ENCODE measurements at places on chromosomes 2 and 18.
A peak's percentile ranks its signal among the peaks of the same experiment; 100 is the strongest.

- DNase-seq: no peak
These were observed 63.1 kb upstream of the HPCAL1 start for GRCh38 chr2:10239561-10239967.

- no peak for DNase-seq
These were observed 1.1 kb downstream of the BIN1 start for GRCh38 chr2:127105656-127106456.

DNA sequence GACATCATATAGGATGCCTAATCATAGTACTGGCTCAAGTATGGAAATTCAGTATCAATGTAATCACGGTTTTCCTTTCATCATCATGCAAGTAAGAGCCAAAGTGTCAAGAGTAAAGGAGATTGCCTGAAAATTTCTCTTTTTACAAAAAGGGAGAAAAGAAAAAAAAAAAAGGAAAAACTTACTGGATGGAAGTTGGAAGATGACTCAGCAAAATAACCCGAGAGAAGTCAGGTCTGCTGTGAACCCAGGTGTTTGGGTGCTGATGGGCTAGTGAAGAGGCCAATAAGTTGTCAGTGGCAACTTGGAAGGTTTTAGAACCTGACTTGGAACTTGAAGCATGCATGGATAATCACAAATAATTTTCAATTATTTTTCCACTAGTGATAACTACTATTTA, 441.9 kb upstream of the SLC14A2 start:
- DNase-seq: no peak

- no peak for DNase-seq
These were observed 39.1 kb downstream of the FBXO11 start for GRCh38 chr2:47867205-47867604.

DNA sequence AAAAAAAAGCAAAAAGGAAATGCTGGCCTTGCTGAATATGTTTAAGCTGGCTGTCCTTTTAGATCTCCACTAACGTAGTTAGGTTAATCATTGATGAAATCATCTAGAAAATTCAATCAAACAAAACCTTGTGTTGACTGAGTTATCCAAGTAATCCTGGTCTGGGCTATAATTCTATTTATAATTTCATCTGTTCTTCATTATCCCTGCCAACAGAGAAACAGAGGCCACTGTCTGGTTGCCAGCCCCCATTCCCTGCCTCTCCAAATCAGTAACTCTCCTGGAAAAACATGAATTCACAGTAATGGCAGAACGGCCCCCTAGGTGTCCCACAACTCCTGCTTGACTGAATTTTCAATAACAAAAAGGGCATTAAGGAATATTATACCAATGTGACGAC, 24.6 kb downstream of the DOCK10 start:
- no peak for DNase-seq

GRCh38 chr2:95374921-95375471, 27.5 kb upstream of the FAHD2A start:
- DNase-seq: no peak

- DNase-seq: no peak
These were observed 130.8 kb downstream of the SLC8A1 start for GRCh38 chr2:40321016-40321623.

DNA sequence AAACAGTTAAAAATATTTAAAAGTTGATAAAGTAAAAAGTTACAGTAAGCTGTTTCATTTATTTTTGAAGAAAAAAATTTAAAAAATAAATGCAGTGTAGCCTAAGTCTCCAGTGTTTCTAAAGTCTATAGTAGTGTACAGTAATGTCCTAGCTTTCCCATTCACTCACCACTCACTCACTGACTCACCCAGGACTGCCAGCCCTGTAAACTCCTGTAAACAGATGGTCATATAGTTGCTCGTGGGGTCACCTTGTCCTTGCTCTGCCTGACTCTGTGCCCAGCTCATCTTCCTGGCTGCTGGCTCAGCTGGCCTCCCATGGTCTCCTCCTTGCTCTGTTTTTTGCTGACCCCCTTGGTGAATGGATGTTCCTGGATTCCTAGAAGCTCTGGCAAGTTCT, 180.3 kb downstream of the VAPA start:
- DNase-seq: no peak

DNA sequence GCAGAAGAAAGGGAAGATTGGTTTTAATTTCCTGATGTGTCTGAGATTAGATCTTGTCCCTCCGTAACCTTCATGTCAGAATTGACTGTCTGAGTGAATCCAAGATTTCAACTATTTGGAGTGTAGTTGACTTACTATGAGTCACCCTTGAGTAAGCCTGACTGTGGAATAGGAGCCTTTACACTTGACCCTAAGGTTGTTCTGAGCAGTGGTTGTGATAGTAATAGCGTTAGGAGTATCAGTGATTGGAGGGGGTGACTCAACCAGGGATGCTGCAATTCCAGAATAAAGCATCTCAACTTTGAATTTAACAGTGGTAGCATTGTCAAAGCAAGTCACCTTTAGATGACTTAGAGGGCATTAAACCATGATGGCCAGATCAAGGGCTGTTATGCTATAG, 979.5 kb upstream of the FAM98A start:
- no peak for DNase-seq

- no peak for DNase-seq
These were observed 167.1 kb upstream of the STK17B start for GRCh38 chr2:196338440-196338839.

DNA sequence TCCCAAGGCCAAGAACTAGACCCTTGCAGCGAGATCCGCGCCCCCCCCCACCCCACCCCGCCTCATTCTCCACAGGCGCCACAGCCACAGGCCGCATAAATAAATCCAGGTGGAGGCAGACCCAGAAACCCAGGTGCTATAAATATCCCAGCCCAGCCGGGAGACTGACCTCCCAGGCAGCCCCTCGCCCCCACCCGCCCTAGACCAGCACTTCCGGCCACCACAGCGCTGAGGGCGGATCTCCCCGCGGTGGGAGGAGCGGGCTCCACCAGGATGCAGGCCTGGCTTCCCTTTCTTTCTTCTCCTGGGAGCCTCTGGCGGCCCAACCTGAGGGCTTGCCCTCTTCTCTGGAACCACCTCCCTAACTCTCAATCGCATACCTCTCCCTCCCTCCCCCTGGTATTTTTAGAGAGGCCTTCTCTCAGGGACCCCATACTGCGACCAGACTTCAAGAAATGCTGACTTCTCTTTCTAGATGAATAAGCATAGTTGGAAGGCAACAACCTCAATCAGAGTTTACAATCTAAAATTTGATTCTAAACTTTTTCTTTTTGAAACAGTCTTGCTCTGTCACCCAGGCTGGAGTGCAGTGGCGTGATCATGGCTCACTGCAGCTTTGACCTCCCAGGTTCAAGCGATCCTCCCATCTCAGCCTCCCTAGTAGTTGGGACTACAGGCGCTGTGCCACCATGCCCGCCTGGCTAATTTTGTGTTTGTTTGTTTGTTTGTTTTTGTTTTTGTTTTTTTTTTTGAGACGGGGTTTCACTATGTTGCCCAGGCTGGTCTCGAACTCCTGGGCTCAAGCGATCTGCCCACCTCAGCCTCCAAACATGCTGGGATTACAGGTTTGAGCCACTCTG, 55.0 kb downstream of the PKDCC start:
- peak; percentile 44 for DNase-seq

DNA sequence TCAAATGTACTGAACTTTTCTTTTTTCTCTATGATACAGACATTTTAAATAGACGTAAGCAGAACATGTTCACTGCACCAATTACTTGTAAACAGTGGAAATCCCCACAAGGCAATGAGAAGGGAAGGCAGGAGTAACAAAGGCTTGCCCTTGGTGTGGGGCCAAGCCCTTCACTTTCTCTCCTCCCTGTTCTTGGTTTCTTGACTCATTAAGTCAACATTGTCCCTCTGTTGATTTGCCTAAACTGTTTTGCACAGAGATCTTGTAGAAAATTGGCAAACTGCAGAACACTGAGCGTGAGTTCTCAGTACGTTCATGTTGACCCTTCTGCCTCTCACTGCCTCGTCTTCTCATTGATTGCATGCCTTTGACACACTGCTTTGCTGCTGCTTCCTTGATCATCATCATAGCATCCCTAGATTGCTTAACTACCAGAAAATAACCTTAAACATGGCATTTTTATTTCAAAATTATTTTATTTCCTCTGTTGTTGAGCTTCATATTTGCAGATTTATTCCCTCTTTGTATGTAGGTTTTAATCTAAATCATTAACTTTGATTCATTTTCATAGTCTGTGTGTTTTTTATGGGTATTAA, 257.7 kb downstream of the PTGR3 start:
- DNase-seq: no peak

DNA sequence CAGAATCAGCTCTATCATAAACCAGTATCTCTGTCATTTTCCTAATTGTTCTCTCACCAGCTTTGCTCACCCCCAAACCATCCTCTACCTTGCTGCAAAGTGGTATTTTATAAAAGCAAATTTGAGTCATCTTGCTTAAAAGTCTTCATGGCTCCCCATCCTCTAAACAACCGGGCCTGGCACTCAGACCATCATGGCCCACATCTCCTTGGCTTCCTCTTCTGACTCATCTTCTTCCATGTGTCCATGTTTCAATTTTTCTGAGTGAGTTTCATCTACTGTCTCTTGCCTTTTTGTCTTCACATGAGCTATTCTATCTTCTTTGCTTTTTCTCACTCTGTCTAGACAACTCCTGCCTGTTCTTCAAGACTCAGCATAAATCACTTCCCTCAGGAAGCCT, 58.6 kb downstream of the LHCGR start:
- DNase-seq: no peak

- DNase-seq: no peak
These were observed 130.5 kb downstream of the ZNF516 start for GRCh38 chr18:76364282-76365259.

- DNase-seq: no peak
These were observed 211.8 kb upstream of the ARL4C start for GRCh38 chr2:234708717-234709116.

GRCh38 chr2:62512384-62512783, 6.4 kb upstream of the TMEM17 start:
- DNase-seq: no peak

DNA sequence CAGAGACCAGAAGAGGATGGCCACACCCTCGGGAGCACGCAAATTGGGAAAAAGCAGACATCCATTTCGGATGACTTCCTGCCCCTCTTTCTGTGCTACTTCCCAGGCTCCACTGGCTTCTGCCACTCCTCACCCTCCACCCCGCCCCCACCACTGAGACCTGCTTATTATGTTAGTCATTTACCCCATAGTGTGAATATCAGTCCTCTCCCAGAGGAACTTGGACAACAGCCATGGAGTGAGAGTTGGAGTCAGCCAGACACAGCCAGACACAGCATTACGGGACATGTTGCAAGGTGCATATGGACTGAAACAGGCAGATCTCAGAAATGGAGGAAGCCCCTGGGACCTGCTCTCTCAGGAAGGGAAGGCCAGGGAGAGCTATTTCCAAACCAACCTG, 51.8 kb downstream of the CTIF start:
- DNase-seq: no peak

DNA sequence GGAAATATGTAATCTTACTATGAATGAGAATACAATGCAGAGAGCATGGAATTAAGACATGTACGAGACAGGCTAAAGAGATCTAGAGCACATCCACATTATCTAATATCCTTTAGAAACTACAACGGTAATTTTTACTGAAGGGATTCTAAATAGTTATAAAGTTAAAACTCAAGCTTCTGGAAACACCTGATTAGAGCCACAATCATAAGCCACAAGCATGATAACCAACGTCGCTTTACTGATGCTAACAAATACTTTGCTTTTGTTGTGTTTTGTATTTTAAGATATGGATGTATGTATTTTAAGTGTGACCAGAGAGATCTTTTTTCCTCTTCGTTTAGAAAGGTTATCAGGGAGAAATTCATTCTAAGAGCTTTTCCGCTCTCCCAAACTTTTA, 44.0 kb upstream of the STK17B start:
- no peak for DNase-seq

- no peak for DNase-seq
These were observed 58.1 kb downstream of the ASB1 start for GRCh38 chr2:238484522-238485452.

DNA sequence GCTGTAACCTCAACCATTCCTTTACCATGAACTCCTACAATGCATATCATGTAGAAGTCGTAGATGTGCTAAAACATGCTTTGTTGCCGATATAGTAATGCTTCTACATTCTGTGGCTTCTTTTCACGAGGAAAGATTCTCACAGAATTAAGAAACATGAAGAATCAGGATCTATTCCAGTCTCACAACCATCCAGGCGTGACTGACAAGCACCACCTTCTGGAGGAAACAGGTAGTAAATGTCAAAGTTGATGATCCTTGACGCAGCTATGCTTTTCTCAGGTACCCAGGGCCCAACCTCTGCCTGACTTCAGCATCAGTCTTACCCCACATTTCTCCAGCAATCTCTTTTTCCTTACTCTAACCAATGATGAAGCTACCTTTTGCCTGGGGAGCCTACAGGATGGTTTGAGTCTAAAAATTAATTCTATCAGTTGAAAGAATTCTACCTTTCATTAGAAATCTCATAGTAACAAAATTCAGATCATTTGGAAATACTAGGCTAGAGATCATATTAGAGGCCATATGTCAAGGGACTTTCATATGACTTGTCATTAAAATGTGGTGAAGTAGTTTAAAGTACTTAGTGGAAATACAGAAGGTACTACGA, 123.3 kb upstream of the RND3 start:
- no peak for DNase-seq

GRCh38 chr18:77071061-77071460, 61.5 kb downstream of the MBP start:
- DNase-seq: no peak

DNA sequence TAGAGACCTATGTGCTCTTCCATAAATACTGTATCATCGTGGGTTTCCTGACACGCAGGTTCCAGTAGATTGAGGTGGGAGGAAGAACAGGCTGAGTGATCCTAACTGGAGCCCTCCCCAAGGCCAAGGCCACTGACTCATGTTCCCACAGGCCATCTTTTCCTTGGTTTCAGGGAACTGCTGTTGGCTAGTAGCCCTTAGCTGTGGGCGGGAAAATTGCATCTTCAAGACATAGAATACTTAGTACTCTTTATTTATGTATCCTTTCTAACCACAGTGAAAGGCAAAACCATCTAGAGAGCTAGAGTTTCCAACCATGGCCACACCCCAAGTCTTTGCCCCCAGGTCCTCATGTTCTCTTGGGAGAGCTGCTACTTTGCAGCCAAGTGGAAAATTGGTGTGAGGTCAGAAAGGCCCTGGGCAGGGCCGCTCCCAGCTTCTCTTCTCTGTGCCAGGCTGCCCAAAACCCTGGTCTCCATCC, 55.9 kb downstream of the COPS8 start:
- DNase-seq: no peak

DNA sequence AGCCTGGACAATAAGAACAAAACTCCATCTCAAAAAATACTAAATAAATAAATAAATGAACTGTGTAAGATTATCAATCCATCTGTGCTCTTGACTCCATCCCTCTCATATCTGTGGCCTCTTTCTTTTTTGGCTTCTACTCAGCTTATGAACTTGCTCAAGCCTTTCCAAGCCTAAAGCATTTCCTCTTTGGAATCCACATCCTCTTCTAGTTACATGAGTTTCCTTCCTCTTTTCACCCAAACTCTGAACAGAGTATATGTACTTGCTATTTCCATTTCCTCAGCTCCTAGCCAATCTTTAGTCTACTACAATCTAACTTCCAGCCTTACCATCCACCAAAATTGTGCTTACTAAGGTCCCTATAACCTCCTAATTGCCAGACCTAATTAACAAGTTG, 2.5 kb upstream of the DNAJC10 start:
- DNase-seq: no peak

Measured in stimulated activated CD4-positive, alpha-beta T cell treated with anti-CD3 and anti-CD28 coated beads, Interleukin-2, amount 100 ng/mL, for 24 hours (primary cell).